Retina (tissue), 1 donor: ENCODE measurements at places on chromosomes 1 and 21.

DNA sequence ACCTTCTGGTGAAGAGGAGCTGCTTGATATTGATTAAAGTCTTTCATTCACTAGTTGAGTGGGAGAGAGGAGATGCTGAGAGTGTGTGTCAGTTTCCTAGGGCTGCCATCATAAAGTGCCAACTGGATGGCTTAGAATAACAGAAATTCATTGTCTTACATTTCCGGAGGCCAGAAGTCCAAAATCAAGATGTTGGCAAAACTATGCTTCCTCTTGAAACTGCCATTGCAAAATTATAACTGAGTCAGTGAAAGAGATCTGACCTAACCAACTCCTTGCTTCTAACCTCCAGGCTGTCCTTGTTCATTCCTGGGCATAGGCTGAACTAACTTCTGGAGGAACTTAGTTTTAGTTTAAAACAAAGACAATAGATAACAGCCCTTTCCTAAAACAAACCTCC, 47.1 kb downstream of the PTGS2 start:
- no peak for DNase-seq

DNA sequence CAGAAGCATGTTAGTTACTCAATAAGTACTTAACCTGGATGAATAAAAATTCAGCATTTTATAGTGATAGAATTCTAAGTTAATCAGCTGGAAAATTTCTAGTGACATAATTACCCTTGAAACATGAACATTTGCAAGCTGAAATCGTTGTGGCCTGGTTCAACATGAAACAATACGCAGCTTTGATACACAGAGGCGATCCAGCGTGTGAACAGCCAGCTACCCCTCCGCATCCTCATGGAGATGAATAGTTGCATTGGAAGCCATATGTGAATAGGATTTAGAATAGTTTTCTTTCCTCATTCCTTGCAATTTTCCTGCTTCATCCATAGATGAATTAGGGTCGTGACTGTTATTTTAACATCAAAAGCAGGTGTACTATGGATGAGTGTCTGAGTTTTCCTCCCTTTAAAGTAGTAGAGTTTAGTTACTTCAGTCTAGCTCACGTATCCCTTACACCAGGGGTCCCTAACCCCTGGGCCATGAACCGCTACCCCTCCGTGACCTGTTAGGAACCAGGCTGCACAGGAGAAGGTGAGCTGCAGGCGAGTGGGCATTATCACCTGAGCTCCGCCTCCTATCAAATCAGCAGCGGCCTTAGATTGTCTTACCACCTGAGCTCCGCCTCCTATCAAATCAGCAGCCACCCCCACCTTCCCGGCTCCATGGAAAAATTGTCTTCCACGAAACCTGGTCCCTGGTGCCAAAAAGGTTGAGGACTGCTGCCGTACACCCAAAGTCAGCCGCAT, 6.2 kb upstream of the TARBP1 start:
- DNase-seq: peak; percentile 32

DNA sequence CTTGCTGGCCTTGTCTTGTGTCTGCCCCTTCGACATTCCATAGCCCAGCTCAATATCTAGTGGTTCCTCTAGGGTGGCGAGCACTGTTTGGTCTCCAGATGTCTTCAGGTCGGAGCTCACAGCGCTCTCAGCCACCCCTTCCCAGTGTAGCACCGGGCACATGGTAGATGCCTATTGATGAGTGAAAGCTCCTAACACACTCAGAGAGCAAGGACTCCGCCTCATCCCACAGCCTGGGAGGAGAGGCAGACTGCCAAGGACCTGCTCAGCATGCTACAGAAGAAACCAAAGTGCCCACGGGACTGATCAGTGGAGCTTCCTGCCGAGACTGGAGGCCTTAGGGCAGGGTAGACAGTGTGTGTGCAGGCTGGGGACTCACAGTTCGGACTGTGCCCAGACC, 10.9 kb downstream of the PCSK9 start:
- no peak for DNase-seq

GRCh38 chr21:15211491-15212133, 146.8 kb upstream of the NRIP1 start:
- DNase-seq: no peak

GRCh38 chr1:25232866-25233784, 823 bp upstream of the SYF2 start:
- DNase-seq: no peak

DNA sequence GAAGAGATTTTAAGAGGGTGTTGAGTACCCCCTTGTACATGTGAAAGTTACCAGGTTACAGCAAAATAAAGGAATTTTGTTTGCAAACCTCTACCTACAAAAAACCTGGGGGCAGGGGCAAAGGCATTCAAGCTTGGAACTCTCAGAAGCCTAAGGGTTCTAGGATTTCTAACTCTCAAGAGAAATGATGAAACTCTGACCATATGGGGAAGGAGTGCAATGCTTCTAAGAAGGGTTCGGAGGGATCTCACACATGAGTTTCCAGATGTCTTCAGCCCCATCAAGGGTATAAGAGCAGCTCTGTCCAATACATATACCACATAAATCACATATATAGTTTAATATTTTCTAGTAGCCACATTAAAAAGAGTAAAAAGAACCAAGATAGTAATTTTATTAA, 7.3 kb upstream of the FCGR2A start:
- DNase-seq: no peak

DNA sequence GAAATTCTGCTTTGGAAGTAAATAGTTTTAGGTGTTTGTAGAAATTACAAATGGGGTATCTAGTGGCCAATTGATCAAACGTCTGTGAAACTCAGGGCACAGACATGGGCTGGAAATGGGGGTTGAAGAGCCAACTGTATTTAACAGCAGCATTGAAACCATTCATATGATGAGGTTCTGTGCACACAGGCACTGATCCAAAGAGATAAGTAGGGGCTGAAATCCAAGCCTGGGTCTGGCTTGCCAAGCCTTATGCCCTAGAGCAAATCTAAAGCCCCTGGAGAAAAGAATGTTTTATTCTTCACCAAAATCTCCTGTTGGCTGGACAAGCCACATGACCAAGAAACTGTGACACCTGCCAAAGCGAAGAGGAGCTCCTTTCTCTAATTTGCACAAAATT, 67.6 kb upstream of the ST6GALNAC5 start:
- no peak for DNase-seq

- DNase-seq: no peak
These were observed 11.7 kb downstream of the BPNT1 start for GRCh38 chr1:220077887-220078286.

DNA sequence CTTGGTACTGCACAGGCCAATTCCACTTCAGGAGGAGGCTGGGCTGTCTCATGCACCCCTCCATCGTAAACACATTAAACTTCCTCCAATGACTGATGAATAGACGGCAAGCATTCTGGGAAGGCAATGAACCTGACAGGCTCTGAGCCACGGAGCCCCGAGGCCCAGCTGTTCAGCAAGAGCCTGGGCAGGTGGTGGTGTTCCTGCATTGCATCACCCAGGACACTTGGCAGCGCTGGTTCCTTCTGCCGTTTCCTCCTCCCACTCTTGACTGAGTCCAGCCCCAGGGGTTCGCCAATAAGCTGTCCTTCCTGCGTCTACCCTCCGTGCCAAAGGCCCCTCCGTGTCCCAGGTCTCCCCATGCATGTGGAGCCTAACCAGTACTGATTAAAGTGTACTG, 109.8 kb downstream of the JAK1 start:
- no peak for DNase-seq

DNA sequence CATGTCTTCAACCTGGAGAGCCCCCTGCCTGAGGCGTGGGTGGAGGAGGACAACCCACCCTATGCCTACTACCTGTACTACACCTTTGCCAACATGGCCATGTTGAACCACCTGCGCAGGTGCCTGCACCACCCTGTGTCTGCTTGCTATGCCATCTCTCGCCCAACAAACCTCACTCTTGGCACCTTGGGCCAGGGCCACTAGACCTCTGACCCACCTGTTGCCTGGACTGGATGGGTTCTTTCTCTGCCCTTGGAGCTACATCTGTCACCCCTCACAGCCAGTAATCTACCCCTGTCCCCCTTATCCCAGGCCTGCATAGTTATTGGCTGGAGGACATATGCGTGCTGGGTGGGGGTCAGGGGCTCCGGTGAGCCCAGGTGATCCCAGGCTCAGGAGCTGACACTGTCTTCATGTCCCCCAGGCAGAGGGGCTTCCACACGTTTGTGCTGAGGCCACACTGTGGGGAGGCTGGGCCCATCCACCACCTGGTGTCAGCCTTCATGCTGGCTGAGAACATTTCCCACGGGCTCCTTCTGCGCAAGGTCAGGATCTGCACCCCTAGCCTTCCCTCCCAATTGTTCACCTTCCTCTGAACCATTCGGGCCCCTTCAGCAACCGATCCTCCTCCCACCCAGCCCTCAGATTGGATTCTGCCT, 9.9 kb downstream of the AMPD2 start:
- no peak for DNase-seq

GRCh38 chr1:25204797-25205480, 27.4 kb downstream of the SYF2 start:
- DNase-seq: peak; percentile 68

DNA sequence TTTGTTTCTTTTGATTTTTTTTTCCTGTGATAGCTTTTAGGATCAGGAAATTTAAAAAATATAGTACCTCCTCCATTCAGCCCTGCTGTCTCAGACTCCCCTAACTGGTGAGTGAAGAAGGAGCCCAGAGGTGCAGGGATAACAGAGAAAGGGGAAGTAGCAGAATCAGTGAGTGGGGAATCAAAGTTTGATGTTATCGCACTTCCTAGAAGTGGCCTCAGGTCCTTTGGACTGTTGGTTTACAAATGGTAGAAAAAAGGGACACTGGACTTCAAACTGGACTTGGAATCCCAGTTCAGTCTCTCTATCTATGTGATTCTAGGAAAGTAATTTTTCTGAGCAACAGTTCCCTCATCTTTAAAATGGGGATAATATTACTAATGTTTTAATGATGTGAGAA, 99.5 kb downstream of the FGGY start:
- no peak for DNase-seq

- no peak for DNase-seq
These were observed 55.9 kb downstream of the CD58 start for GRCh38 chr1:116514708-116515525.

- peak; percentile 68 for DNase-seq
These were observed 2.0 kb downstream of the SV2A start for GRCh38 chr1:149915429-149916192.

- no peak for DNase-seq
These were observed 51.9 kb upstream of the DMRTA2 start for GRCh38 chr1:50474859-50475809.

- no peak for DNase-seq
These were observed 118.1 kb upstream of the GADD45A start for GRCh38 chr1:67566803-67567377.

GRCh38 chr1:87549738-87550137, 221.1 kb downstream of the LMO4 start:
- DNase-seq: no peak

- no peak for DNase-seq
These were observed 2.2 kb downstream of the MMEL1 start for GRCh38 chr1:2630498-2631135.

GRCh38 chr1:22949822-22950331, 22.8 kb downstream of the LACTBL1 start:
- DNase-seq: no peak

- DNase-seq: no peak
These were observed 11.5 kb upstream of the C1orf105 start for GRCh38 chr1:172408958-172409357.

GRCh38 chr1:3049905-3050304, 19.1 kb upstream of the PRDM16 start:
- DNase-seq: no peak

DNA sequence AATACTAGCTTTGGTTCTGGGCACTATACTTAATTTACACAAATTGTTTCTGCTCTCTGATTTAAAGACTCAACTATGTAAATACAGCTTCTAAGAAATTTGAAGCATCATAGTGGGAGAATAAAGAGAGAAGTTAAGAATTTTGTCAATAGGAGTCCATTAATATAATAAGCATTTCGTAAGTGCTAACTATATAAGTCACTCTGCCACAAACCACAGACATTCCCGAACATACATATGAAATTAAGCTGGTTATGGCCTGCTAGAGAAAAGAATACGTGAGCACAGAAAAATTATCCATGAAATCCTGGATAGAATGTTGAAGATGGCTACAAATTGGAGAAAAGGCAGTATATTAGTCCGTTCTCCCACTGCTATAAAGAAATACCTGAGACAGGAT, 526.2 kb downstream of the MRPL39 start:
- DNase-seq: no peak

DNA sequence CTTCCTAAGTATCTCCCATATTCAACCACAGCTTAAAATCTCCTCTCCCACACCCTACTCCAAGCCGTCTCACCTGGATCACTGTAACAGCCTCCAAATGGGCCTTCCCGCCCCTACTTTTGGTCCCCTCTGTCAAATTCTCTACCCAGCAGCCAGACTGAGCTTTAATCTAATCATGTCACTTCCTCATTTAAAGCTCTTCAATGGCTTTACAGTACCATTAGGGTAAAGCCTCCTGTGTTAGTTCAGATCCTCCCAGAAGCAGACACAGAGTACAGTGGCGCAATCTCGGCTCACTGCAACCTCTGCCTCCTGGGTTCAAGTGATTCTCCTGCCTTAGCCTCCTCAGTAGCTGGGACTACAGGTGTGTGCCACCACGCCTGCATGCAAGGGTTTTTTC, 46.8 kb upstream of the PSEN2 start:
- no peak for DNase-seq

DNA sequence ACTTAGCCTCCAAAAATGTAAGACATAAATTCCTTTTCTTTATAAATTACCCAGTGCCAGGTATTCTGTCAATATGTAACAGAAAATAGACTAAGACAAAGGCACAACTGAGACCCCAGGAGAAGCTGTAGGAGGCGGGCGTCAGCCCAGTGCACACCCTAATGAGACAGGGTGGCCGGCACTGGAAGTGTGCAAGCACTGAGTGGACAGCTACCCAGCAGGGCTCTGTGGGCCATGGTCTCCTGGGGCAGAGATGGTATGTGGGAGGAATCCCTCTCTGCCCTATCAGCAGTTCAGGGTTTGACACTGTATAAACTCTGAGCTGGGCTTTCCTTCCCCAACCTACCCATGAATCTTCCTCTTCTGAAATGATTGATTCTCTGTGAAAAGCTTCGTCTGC, 139.5 kb downstream of the GLIS1 start:
- no peak for DNase-seq

GRCh38 chr1:165129568-165130164, 226.8 kb downstream of the LMX1A start:
- peak; percentile 74 for DNase-seq

- DNase-seq: no peak
These were observed 203.7 kb upstream of the RUNX1 start for GRCh38 chr21:35252831-35253230.

DNA sequence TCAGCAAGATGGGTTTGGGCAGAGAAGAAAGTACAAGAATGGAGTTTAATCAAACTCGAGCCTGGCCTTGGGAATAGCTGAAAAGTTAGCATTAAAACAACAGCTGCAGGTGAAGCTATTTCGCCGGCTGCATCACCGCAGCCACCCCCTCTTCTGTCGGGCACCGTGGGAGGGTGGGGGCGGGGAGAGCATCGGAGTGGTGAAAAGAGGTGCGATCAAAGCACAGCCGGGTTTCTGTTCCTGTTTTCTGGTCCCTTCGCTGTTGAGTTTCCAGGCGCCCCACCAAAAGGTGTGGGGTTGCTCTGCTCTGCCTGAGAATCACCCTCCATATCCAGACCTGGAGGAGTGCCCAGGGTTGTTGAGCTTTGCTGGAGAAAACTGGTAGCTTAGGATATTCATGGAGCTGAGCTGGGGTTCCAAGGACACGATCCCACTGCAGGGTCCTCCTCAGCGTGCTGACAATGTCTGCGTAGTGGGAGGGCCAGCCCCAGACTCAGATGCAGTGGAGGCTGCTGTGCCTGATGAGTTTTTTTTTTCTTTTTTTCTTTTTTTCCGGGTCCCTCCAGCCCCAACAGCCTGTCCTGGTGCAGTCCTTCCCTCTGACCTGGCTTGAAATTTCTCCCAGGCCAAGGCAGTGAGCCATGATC, 127.5 kb upstream of the C1orf174 start:
- DNase-seq: no peak

- DNase-seq: no peak
These were observed 2.1 kb upstream of the ZC3H12A start for GRCh38 chr1:37472281-37472680.
